Non-pigmented ciliary epithelial cell (primary cell): ENCODE measurements at places on chromosomes 1 and 21.

DNA sequence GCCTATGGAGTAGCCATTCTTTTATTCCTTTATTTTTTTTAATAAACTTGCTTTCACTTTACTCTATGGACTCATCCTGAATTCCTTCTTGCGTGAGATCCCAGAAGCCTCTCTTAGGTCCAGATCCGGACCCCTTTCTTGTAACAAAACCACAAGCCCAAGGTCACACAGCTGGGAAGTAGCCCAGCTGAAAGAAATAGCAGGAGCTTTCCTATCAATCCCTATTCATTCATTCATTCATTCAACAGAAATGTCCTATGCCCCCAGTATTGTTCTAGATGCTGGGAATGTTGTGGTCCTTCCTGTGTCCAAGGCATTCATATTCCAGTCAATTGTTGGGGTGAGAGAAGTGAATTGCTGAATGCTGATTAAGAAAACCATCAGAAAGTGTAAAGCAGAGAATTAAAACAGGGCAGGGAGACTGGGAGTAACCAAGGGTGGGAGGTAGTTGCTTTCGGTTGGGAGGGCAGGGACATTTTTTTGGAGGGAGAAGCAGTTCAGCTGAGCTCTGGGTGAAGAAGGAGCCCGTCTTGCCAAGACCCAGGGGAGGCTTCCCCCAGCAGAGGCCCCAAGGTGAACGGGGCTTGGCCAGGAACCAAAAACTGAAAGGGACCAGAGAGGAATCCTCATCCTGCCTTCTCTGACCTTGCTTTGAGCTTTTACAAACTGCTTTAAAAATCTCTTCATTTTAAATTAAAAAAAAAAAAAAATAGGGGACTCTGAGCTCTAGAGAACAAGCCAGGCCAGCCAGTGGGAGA lies 10.8 kb downstream of the PLA2G2D start:
- no peak for DNase-seq

DNA sequence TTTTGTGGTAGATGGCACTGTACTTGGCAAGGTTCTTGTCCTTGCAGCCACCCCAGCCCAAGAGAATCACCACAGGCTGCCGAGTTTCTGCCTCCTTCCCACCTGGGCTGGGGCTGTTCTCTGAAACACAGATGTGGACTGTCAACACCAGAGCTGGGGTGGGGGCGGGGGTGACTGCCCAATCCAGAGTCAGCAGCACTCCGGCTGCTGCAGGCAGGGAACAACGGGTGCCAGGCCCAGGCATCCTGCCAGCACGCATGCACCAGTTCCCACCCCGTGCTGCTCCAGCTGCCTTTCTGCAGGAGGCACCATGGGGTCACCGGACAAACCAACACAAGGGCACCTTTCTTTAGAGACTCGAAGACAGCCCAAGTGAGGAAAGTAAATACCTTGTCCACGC lies 14.1 kb downstream of the TMEM53 start:
- no peak for DNase-seq

DNA sequence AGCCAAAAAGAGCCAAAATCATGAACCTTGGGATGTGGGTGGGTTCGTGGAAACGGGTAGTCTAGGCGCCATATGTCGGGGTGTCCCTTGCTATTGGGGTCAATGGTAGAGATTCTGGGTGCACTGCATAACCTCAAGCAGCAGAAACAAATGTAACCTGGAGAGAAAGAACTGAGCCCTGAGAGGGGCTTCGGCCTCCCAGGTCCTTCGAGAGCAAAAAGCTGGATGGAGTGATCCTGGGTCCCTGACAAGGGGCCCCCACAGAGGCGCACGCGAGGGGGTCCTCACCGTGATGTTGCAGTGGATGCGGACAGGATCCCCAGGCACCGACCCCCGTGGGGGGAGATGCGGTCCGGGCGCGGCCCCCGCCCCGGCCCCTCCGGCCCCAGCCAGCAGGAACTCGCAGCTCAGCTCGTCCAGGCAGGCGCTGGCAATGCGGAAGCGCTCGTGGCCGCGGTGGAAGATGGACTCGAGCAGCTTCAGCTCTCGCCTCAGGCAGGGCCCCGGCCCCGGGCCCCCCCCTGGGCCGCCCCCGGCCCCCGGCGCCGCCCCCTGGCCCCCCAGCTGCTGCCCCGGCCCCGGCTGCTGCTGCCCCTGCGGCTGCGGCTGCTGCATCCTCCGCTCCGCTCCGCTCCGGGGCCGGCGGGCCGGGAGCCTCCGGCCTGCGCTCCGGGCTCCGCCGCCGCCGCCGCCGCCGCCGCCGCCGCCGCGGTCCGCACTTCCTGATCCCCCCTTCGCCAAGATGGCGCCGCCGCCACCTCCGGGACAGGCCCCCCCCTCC lies at the start of gene UBE2Q1:
UBE2Q1 (minus strand) TSS at position 724 of the 781 bp plus-strand sequence; CDS start at position 615, 109 bp downstream.
- DNase-seq, result no peak

- DNase-seq, result no peak
These were observed 17.2 kb upstream of the SLAMF6 start for GRCh38 chr1:160539990-160540858.

GRCh38 chr1:180029524-180030135 lies 75.0 kb downstream of the CEP350 start:
- no peak for DNase-seq

- DNase-seq, result no peak
These were observed 244.0 kb upstream of the DMRTA2 start for GRCh38 chr1:50667272-50667671.

DNA sequence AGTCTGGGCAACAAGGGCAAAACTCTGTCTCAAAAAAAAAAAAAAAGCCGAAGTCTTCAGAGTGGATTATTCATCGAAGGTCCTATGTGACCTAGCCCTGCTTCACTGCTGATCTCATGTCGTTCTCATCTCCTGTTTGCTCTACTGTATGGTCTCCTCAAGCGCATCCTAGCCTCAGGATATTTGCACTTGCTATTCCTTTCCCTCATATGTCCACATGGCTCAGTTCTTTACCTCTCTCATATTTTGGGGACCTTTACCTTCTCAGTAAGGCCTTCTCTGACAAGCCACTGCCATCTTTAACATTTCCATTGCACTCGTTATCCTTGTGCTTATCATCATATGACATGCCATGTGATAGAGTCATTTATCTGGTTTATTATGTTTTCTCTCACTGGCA lies 2.6 kb downstream of the TBCE start:
- no peak for DNase-seq

- no peak for DNase-seq
These were observed 203.2 kb upstream of the LYPLAL1 start for GRCh38 chr1:218970397-218970990.

GRCh38 chr1:56532350-56532683 lies 47.0 kb downstream of the PLPP3 start:
- no peak for DNase-seq

DNA sequence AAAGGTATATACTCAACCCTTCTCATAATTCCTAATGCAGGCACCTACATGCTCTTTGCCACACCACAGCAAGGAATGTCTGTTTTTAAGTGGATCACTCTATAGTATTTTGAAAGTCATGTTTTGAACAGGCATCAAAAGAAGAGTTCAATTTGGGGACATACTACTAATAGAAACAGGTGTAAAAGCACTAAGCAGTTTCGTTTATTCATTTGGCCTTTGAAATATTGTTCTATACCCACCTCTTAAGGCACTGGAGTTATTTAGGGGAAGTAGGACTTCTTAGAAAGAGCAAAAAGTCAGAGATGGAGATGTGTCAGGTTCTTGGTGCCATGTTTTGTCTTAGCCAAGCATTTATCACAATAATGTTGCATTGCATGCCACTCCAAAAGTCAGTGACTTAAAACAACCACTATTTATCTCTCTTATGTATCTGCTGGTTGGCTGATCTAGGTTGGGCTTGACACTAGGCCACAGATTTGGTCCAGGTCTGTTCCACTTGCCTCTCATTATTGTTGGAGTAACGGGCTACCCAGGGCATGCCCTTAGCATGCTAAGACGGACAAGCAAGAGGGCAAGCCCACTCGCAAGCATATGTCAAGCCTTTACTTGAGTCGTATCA lies 107.5 kb downstream of the RGL1 start:
- DNase-seq, result no peak

GRCh38 chr1:153072806-153073726 lies 1.7 kb upstream of the SPRR2B start:
- DNase-seq, result no peak

DNA sequence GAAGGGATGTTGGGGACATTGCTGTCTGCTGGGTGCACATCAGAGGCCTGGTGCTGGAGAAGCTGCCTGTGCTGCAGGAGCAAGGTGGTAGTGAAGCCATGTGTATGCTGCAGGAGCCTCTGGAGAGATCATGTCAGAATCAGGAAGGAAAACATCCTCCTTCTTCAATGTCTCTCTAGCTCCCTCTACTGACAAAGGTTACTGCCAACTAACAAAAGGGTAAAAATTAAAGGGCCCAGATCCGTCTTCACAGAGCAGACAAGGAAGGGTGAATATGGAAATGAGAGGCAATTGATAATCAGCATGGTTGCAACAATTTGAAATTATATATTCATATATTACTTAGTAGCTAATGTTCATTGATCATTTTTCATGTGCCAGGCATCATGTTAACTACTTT lies 32.2 kb downstream of the FAM177B start:
- DNase-seq, result no peak

DNA sequence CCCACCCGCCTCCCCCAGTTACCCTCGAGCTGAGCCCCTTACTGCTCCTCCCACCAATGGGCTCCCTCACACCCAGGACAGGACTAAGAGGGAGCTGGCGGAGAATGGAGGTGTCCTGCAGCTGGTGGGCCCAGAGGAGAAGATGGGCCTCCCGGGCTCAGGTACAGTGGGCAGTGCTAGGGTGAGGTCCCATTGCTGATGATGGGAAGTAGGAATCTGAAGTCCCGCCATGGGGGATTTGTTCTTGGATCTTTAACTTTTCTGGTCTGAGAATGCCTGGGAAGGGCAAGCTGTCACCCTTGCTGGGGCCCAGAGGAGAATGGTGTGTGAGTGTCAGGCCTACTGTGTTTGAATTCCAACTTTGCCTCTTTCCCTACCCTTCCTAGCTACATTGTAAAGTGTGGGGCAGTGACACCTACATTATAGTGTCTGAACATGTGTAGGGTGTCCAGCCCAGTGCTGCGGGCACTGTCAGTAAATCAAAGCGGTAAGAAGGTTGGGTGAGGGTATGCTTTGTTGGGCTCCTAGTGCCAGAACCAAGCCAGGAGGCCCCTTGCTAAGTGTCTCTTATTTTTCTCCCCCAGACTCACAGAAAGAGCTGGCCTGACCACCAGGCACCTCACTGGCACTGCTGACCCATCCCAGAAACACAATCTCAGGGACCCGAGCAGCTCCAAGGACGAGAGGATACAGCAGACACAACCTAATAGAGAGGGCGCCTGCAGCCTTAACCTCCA lies 44.7 kb downstream of the YARS1 start:
- DNase-seq, result no peak

- DNase-seq, result no peak
These were observed 41.7 kb downstream of the ILDR2 start for GRCh38 chr1:166933633-166934032.

DNA sequence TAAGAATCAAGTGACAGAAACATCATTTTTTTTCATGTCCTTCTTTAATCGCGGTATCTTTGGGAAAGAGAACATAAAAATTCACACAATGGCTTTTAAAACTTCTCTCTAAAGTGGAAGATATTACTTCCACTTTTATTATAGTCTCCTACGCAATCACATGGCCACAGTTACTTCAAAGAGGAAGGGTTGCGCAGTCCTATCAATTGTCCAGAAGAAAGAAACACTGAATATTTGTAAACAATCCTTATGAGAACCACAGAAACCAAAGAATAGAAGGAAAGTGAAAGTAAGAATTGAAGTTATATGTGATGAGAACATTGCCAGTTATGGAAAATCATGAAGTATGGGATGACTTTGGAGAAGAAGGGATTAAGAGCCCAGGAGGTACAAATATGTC lies 32.6 kb downstream of the CFH start:
- no peak for DNase-seq

DNA sequence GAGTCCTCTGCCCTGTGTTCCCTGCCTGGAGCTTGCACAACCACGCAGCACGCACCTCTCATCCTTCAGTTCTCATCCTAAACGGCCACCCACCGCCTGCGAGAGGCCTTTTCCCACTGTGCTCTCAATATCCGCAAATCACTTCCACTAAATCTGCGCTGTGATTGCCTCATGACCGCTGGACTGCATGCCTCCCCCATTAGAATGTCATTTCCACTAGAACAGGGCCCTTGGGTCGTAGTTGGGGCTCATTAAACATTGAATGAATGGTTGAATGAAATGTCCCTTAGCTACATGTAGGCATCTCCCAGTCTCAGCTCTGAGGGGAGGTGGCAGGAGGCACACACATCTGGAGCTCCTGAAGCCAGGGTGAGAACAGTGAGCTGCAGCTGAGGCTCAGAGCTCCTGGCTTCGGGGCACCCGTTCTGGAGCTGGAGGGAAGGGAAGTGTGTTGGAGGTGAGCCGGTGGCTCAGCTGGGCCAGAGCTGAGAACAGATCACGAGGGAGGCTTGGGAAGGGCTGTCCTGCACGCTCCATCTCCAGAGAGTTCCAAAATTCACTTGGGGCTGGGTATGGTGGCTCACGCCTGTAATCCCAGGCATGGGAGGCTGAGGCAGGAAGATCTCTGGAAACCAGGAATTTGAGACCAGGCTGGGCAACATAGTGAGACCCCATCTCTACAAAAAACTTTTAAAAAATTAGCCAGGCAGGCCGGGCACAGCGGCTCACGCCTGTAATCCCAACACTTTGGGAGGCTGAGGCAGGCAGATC lies 30.4 kb downstream of the TMEM201 start:
- no peak for DNase-seq

- no peak for DNase-seq
These were observed 501.2 kb upstream of the ADGRL4 start for GRCh38 chr1:79507770-79508169.

- no peak for DNase-seq
These were observed 2.0 kb downstream of the ARHGAP29 start for GRCh38 chr1:94235189-94236012.

DNA sequence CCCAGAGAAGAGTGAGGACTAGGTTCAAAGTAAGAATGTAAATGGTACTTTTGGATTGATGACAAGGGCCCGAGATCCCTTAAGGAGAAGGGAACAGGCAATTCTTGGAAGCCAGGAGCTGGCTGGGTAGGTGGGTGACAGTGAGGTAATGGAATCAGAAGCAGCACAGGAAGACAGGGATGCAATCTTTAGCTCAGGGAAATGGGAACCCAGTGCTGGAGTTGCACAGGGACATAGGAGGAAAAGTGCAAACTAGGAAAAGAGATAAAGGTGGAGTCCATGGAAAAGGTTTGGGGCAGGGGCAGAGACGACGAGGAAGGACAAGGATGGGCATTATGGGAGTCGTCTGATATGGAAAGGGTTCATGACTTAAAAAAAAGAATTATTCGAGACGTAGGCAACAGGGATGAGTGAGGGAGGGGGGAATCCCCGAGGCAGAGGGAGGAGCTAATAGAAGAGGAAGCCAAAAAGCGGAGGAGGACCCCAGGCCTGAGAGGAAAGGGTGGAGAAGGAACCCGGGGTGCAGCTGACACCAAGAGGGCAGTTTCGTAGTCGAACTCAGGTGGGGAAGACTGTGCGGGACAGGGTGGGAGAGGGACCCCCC lies 495 bp downstream of the PI4KB start:
- DNase-seq, result no peak

GRCh38 chr1:5522531-5523145 lies 469.6 kb downstream of the NPHP4 start:
- DNase-seq, result no peak
